Activated naive CD4-positive, alpha-beta T cell treated with anti-CD3 and anti-CD28 coated beads, Interleukin-2, amount 50 U/mL, for 72 hours (primary cell): ENCODE measurements at places on chromosomes 16 and 17. TPM values are rescaled to one million over a fixed set of nuclear protein-coding genes. Genes with fewer than 3 reads are reported as not detected.

- DNase-seq: no peak
These were observed 595 bp downstream of the BICDL2 start for GRCh38 chr16:3035972-3036725.

GRCh38 chr16:22425036-22425801 lies 50.8 kb upstream of the CDR2 start:
- no peak for DNase-seq

DNA sequence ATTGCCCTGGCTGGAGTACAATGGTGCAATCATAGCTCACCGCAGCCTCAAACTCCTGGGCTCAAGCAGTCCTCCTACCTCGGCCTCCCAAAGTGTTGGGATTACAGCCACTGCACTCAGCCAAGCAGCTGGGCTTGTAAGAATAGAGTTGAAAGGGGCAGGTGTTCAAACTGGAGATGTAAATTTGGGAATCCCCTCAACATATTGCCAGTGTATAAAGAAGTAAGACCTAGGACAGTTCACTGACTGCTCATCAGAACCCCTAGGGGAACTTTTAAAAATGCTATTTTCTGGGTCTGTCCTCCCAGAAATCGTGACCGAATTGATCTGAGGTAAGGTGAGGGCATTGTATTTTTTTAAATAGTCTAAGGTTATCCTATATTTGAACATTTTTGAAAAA lies 8.9 kb upstream of the DNAJA2 start:
- no peak for DNase-seq

DNA sequence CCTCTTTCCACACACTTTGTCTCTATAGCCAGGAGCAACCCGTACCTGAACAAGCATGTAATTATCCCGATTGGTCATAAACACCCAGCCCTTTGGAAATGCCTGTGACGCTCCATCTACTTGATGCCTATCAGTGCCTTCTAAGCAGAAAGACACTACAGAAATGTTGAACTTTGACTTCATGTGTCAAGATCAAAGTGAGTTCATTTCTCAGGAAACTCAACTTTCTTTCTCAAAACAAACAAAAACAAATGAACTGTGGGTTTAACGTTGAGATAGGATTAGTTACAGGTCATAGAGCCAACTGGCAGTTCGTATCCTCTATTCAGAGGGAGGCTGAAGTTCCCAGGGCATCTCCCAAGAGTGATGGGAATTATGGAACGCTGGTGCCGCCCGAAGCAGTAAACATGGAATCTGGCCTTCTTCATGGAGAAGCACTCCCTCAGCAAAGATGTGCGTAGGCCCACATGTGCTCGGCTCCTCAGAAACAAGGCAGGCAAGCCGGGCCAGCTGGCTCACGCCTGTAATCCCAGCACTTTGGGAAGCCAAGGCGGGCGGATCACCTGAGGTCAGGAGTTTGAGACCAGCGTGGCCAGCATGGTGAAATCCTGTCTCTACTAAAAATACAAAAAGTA lies 9.5 kb downstream of the SLC6A4 start:
- DNase-seq: no peak

- DNase-seq: no peak
These were observed 28.9 kb downstream of the ZNRF1 start for GRCh38 chr16:75027520-75028300.

DNA sequence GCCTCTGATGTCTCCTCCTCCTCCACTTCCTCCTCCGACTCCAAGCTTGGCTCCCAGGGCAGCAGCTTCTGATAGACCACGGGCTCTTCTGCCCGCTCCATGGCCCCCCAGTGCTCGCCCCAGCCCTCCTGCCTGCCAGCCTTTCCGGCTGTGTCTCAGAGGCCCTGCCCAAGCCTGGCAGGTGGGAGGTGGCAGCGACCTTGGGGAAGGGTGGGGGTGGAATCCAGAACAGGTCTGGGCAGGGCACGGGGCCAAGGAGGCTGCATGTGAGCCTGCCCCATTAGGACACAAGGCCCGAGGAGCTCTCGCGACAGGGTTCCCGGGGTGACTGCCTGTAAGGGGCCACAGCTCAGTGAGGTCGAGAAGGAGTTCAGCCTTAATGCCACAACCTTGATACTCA lies at the start of gene GGT6:
TSS of gene GGT6 (minus strand) at position 157 of the 400 bp plus-strand sequence. CDS start at position 101, 56 bp downstream.
- DNase-seq: no peak

Gene YBX2
- total RNA-seq: 1.7 TPM

GRCh38 chr17:46876353-46876887 lies 25.0 kb downstream of the WNT9B start:
- DNase-seq: no peak
